ENCODE measurements at places on chromosomes 3 and 15.

DNA sequence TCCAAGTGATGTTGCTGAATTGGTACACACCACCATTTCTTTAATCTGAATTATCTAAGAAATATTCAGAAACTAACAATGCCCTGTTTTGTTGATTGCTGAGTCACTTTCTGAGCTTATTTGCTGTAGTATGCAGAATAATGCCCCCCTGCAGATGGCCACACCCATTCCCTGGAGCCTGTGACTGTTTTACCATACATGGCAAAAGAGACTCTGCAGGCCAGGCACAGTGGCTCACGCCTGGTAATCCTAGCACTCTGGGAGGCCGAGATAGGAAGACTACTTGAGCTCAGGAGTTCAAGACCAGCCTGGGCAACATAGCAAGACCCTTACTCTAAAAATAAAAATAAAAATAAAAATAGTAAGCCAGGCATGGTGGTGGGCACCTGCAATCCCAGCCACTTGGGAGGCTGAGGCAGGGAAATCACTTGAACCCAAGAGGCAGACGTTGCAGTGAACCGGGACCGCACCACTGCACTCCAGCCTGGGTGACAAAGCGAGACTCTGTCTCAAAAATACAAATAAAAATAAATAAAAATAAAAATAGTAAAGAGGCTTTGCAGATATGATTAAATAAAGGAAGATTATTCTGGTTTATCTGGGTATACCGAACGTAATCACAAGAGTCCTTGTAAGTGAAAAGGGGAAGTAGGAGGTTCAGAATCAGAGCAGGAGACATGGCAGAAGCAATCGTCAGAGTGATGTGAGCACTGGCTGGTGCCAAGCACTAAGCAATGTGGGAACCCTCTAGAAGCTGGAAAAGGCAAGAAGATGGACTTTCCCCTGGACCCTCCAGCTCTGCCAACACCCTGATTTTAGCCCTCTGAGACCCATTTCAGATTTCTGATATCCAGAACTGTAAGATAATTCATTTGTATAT lies 19.0 kb downstream of the PCYT1A start:
- peak; percentile 86 for DNase-seq

- DNase-seq = peak; percentile 68
These were observed 10.7 kb downstream of the BMF start for GRCh38 chr15:40097968-40098476.

DNA sequence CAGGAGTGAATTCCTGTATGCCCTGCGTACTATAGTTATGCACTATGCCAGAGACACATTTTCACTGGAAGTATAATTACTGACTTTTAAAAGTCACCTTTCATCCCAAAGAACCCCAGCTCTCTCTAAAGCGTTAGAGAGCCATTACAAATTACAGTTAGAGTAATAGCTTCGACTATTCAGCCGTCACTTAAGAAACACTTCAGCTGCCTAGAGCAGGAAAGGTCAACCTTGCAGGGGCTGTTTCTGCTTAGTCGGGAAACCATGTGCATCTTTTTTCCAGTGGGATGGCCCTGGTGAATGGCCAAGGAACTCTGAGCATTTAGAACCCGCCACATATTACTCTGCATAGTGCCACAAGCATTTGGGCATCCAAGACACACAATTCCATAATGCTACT lies 235.9 kb downstream of the ARRDC4 start:
- no peak for DNase-seq

DNA sequence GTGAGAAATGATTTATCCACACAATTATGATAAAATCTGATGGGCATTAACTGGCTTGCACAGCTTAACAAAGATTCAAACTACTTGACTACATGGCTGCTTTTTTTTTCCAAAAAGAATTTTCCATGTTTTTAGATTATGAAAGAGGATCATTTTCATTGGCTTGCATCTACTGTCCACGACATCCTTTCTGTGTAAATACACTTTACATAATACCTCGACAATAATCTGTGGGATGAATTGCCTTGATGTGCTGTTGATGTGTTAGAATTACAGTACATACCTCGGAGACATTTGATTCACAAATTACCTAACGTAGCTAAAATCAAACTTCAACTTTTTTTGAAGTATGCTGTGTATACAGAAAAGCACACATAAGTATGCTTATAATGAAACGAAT lies 104.4 kb downstream of the PPP2R3A start:
- peak; percentile 58 for DNase-seq

DNA sequence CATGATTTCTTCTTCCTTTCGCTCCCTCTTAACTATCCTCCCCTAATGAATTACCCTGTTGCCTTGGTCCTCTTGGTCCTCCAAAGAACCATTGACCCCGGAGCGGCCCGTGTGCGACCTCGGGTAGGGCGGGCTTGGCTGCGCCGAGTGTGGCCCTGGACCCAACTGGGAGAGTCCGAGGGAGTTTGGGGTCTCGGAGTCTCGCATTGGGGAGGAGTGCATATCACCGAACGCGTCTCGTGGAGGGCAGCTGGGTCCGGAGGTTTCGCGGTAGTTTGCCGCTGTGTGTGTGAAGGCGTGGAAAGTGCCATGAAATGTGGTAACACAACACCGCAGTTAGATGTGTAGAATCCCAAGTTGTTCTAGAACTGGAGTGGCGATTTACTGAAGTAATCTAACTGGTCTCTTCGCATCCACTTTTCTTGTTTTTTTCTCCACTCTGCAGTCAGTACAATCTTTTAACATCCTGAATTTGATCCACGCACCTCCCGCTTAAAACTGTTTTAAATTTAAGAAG lies 363 bp downstream of the GTF2E1 start:
- peak; percentile 67 for DNase-seq

DNA sequence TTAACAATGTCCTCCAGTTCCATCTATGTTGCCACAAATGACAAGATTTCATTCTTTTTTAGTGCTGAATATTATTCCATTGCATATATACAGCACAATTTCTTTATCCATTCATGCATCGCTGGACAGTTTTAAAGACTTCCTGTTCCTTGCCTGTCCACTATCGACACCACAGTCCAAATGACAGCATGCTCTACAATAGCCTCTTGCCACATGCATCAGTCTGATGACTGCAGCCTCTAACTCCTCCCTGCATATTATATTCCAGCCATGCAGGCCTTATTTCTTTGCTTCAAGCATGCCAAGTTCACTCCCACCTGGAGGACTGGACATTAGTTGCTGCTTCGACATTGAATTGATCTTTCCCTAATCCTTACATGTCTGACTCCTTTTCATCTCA lies 306.2 kb downstream of the FOXP1 start:
- DNase-seq = no peak

DNA sequence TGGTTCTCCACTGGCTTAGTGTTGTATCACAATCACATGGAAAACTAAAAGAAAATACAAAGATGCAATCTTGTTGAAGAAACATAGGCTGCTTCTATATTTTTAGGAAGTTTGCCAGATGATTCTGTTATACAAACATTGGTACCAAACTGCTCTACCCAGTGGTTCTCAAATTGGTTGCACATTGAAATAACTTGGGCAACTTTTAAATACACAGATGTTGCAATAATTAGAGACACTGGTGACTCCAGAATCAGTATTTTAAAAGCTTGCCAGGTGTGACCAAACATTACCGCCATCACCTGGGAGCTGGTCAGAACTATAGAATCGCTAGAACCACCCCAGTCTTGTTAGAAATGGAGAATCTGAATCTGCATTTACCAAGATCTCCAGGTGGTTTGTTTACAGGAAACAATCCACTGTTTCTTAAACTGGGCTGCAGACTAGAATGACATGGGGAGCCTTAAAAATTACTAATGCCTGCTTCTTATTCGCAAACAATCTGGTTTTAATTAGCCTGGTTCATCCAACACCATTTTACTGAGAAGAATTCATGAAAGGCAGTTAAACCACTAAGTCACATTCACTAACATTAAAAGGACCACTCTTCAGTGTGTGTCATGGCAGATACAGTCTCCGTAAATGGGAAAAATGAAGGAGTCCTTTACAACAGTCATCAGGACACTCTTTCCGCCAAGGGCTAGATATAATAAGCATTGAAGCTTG lies 76.5 kb downstream of the ACAP2 start:
- peak; percentile 14 for DNase-seq

GRCh38 chr15:74208496-74208895 lies 5.9 kb upstream of the STRA6 start:
- no peak for DNase-seq

- DNase-seq = no peak
These were observed 204.9 kb upstream of the PPP2R3A start for GRCh38 chr3:135760581-135760980.

DNA sequence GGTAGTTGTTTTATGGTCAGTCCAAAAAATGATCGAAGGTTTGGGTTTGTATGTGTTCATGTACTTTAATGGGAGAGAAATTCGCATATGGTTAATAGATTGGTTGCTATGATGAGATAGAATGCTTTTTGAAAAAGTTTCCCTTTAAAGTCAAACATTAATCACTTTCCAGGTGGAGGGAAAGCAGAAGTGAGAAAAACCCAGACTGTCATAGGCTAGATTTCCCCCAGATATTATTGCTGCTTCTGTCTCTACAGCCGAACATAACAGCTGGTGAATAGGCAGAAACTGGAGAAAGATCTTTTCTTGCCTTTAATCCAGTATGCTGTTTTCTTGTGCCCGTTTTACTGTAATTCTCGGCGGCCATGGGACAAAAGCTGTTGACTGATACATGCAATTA lies 287.6 kb downstream of the SOX2 start:
- DNase-seq = no peak

DNA sequence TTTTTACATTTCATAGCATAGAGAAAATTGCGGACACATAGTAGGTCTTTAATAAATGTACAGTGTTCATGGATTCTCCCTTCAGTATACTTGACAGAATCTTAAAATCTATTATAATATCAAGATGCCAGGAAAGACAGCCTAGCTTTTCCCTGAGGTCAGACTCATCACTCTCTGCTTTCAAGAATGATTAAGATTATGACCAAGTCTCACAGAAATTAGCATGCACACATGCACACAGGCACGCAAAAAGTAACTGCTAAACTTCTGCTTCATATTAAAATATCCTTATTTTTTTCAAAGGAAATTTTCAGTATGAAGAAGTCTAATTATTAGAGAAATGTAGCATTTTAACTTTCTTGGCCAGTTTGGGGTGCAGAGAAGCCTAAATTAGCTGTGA lies 493.8 kb upstream of the NECTIN3 start:
- DNase-seq = peak; percentile 75

DNA sequence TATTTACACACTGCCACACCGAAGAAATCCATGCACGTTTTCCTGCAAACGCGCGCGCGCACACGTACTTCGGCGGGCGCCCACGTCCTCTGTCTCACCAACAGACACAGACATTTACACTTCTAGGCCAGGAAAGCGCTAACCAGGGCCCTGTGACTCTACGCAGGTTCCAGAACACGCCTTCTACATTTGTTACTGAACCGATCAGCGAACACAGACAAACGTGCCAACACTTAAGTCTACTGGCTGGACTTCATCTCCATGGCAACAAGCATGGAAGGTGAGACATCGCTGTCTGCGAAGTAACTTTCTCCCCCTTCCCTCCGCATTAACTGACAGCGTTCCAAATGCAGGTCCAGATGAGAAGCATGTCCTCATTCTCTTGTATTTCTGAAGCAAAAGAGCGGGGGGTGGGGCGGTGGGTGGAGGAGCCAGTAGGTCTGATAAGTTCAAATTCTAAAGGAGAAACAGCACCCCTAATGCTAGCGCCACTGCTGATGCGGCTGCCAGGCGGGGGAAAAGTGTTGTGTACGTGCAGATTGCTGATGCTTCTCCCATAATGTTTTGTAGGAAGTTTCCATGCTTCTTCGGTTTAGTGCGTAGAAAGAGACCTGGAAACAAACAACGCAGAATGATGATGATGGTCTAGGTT lies at the start of gene CTXN2:
Gene CTXN2, plus strand, starts transcription at position 92 of the 652 bp plus-strand sequence. CDS start 9,636 bp downstream, outside the sequence.
- no peak for DNase-seq

- no peak for DNase-seq
These were observed 313.6 kb upstream of the LMCD1 start for GRCh38 chr3:8187996-8188395.

GRCh38 chr15:64024172-64025050 lies 21.9 kb downstream of the DAPK2 start:
- DNase-seq = peak; percentile 31

DNA sequence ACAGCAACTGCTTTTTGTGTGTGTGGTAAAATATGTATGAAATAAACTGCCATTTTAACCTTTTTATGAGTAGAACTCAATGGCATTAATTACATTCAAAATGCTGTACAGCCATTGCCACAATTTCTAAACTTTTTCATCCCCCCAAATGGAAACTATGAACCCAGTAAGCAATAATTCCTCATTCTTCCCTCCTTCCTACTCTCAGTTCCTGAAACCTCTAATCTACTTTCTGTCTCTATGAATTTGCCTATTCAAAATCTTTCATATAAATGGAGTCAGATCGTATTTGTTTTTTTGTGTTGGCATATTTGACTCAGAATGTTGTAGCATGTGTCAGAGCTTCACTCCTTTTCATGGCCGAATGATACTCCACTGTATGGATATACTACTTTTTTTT lies 5.3 kb upstream of the BLM start:
- DNase-seq = no peak

DNA sequence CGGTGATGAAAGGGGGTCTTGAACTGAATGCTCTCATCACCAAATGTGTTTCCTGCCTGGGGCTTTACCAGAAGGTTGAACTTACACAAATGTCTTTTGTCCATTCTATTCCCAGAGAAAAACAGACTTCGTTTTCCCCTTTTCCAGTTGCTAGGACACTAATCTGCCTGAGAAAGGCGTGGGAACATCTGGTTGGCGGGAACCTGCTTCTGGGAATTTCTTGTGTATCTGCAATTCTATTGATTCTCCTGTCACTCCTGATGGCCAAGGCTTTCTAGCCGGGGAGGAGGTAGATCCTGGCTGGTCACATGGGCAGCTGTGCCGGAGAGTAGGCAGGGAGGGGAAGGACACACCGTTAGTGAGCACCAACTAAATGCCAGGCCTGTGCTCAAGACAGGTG lies 31.1 kb upstream of the CCDC174 start:
- DNase-seq = no peak

GRCh38 chr3:113295463-113295862 lies 84.1 kb downstream of the BOC start:
- no peak for DNase-seq

DNA sequence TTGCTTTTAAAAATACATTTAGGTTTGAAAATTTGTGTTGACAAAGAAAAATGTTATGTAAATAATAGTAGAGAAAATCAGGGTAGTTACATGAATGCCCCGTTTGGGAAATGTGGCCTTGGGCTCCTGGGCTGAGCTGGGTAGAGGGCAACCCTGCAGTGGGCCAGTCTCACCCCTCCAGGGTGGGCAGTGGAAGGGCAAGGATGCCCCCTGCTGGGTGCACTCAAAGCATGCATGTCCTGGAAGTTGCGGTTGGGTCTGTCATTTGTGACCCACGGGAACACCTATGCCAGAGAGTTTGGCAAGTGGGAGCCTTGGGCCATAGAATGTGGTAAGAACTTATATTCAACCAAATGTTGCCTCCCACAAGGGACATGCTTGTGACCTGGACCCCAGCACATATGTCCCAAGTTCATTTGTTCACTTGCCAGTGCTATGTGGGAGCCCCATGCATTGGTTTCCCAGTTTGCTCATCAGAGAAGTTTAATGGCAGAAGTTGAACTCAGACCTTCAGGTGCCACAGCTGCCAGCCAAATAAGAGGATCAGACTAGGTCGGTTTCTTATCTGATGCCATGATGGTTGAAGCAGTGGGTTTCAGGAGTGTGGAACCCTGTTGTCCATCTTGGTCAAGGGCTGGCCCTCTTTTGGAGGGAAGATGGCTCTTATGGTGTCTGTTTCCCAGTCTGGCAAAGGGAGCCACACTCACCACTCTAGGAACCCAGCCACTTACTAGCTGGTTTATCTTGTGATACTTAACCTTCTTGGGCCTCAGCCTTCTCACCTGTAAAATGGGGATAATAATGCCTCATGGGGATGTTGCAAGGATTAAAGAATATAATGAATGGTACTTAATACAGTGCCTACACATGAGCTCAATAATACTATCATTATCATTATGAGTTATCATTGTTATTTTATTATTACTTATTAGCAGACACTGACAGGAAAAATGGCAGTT lies 2.5 kb upstream of the PLCB2 start:
- DNase-seq = peak; percentile 53

Data from GM23248 (cell line).